Stimulated activated CD8-positive, alpha-beta memory T cell treated with anti-CD3 and anti-CD28 coated beads, Interleukin-15, amount 100 ng/mL, for 24 hours (primary cell): ENCODE measurements at places on chromosomes 1 and 21.

DNA sequence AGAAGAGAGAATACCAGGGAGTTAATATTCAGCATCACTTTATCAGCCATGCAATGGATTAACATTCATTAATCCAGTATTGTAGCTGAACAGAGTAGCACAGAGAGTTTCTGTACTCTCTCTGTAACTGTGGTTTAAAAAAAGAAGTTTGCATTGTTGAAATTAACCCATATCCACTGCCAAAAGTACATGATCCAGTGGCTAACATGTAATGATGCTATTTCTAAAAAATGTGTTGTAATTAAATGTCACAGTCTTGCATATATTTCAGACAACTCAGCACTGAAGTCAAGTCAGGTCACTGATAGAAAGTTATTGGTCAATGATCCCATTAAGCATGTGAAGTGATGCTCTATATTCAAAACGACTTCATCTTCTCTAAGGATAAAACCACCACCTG lies 141.3 kb downstream of the NRIP1 start:
- no peak for DNase-seq

GRCh38 chr1:108817016-108817415 lies 39.9 kb downstream of the AKNAD1 start:
- DNase-seq = no peak

DNA sequence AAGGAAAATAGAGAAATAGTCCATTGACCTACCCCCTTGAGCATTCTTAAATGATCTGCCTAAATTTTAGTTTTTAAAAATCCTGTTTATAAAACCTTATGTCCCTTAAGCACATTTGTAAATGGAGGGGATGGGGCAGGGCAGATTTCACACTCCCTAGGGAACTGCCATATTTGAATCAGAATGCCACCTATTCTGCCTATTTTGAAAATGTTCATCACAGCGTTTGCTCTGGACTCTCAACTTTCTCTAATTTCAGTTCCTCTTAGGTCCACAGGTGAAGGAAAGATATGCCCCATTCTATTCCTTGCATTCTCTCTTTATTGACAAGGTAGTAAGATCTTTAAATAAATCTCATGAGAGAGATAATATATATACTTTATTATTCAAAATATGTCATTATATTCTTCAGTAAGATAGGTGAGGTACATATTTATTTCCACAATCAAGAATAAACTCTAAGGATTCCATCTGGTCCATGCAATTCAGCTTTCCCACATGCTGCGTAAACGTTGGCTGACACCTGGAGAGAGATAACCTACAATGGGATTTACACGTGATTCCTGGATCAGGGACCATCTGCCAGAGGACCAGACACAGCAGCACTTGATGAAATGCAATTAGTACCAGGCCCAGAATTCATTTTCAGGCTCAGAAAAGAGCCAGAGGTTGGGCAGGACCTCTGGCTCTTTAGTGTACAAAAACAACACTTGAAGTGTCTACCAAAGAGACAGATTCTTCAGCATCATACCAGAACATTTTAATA lies 1.2 kb upstream of the LPGAT1 start:
- no peak for DNase-seq

DNA sequence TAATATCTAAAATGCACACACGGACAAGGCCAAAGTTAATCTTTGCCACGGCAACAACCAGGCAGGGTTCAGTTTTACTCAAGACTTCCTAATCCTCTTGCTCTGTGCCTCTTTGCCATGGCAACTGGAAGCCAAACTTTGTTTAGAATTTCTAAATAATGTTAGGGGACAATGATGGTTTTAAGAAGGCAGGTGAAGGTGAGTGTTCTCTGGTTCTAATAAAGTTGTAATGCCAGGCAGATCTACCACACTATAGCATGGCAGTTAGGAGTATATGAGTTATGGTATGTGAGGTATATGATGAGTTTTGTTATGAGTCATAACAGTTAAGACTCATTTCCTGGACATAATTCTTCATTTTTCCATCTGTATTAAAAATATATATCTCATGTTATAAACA lies 2.7 kb downstream of the PTPRC start:
- DNase-seq = no peak

- no peak for DNase-seq
Observed at GRCh38 chr1:119882132-119883049, 13.9 kb downstream of the ADAM30 start.

DNA sequence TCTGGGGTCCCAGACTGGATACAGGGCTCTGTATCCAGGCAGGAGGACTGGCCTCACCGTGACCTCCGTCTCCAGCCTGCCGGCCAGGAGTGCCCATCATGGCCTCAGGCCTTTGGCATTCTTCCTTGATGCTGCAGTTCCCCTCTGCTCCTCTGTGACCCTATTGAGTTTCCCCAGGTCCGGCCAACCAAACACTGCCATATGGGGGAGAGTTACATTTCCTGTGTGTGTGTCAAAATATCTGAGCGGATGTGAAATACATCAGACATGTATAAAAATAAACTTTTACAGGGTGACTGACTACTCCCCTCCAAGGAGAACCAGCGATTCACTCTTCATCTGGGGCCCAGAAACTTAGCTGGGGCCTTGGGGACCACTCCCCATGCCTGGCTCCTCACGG lies 10.2 kb upstream of the UBL4B start:
- no peak for DNase-seq

DNA sequence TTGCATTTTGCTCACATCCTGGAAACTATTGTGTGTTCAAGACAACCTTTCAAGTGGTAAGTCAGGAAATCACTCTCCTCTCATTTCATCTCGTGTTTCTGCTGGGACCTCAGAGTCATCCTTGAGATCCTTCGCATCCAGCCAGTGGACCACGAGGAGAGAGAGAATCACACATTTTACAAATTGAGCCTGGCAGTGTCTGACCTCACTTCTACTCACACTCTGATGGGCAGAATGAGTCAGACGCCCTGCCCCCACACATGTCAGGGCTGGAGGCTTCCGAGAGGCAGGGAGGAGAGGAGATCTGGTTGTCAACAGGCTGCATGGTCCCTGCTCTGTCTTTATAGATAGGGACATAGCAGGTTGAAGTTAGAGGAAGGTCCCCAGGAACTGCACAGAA lies 509.7 kb downstream of the AJAP1 start:
- DNase-seq = no peak

GRCh38 chr1:147539122-147539575 lies 2.2 kb upstream of the BCL9 start:
- DNase-seq = no peak

DNA sequence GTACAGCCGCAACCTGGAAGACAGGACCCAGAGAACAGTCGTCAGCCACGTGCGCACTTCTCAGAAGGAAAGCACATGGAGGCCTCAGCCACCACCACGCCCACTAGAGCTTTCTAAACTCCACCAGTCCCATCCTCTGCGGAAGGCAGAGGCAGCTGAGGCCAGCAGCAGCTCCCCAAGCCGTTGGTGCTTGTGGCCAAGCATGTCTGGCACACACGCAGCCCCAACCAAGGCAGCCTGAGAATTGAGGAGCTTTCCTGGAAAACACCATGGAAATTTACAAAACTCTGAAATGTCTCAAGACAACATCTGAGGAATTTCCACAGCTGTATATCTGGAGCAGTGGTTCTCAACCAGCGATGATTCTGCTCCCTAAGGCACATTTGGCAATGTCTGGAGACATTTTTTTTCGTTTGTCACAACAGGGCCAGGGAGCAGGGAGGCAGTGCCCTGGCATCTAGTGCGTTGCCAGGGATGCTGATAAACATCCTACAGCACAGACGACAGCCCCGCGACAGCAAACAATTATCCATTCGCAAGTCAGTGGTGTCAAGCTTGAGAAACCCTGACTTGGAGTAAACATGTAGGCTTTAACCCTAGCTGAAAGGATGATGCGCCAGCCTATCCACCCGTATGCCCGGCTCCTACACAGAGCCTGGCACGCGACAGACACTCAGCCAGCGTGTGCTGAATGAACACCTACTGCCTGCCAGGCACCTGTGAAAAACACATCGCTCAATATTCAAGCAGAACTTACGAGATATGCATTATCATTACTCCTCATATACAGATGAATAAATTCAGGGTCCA lies 24.7 kb downstream of the NPHP4 start:
- no peak for DNase-seq

DNA sequence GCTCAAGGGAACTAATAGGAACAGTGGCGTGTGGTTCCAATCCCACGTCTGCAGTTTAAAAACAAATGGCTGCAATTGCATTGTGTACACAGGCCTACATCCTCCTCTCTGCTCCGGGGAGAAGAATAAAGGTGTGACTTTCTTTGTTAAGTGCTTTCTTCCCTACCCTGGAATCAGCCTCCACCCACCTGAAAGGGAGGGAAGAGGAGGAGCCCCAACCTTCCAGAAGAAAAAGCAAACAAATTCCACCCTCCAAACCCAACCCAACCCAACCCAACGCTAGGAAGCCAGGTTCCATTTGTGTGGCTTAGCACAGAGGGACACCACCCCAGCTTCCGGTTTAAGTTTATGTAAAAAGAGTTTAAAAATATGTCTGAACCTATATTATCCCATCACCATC lies 11.8 kb upstream of the BACE2 start:
- no peak for DNase-seq

- no peak for DNase-seq
Observed at GRCh38 chr1:24704411-24705259, 40.6 kb upstream of the CLIC4 start.

DNA sequence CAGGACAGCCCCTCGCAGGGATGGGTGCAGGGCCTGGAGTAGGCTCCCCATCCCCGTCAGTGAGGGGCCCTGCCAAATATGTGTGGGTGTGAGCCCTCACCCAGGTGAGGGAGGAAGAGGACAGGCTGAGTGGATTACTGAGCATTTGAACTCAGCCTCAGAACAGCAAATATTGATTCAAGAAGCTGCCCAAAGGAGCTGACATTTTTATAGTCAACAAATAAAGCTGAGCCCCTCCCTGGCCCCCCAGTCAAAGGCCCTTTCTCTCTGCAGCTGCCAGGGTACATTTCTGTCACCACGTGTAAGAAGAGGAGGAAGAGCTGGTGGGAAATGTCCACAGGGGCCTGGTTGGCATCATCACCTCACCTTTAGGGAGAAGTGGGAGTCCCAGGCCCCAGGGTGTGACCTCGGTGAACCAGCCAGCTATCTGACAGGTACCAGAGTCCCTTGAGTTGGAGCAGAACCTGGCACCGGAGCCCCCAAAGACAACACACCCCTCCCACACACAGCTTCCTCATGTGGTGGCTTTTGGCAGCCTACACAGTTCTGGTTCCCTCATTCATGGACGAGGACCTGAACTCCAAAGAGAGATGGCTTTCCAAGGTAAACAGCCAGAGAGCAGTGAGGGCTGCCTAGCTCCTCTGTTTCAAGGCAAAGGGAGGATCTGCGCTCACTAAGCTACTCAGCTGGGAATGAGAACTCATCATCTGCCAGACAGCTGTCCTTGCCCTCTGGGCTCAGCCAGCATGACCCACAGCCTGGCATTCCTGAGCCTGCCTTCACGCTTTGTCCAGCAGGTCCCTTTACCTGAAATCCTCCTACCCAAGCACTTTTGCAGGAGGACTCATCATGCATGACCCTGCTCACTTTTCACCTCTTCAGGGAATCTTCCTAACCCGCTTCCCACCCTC lies 43.0 kb upstream of the TENT5C start:
- no peak for DNase-seq

DNA sequence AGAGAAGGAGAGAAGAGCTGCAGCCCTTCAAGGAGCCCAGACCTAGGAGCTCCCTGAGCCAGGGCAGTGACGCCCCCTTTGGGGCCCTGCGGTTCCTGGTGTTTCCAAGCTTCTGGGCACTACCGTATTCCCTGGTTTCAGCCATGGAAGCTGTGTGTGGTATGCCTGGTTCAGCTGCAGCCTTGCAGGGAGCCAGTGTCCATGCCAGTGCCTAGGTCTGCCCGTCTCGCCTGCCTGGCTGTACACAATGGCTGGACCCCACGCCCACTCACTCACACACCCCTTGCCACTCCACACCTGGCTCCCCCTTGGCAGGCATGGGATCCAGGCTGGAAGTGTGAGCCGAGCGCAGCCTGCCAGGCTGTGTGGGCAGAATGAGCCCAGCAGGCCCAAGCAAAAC lies 87.7 kb downstream of the ADARB1 start:
- no peak for DNase-seq

DNA sequence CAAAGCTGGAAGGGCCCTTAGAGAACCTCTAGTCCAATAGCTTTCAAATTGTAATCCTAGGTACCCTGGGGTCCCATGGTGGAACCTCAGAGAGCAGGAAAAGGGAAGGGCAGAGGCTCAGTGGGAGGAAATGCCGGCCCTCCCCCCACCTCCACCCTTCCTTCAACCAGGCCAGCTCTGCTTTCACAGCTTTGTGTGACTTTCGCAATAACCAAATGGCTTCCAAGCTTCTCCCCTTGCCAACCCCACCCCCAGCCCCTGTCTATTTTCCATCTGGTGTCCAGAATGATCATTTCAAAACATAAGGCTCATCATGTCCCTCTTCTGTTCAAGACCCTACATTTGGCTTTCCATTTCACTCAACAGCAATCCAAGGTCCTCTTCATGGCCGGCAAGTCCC lies 74.4 kb downstream of the CD58 start:
- DNase-seq = no peak

DNA sequence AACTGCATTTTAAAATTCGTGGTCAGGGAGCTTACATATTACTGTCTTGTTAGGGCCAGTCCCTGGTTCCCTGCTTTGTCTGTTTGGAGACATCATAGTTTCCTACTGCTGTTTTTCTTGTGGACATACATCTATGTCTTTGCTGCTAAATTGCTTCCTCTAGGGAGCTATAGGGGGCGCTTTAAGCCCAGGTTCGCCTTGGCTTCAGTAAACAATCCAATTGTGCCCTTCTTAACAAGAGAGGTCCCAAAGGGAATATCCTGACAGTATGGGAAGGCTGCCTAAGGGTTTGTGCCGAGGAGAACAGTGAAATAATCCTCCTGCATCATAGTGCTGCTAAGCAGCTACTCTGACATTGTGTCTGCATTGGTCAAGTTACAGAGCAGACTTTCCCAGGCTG lies 112.5 kb downstream of the USH2A start:
- DNase-seq = no peak

DNA sequence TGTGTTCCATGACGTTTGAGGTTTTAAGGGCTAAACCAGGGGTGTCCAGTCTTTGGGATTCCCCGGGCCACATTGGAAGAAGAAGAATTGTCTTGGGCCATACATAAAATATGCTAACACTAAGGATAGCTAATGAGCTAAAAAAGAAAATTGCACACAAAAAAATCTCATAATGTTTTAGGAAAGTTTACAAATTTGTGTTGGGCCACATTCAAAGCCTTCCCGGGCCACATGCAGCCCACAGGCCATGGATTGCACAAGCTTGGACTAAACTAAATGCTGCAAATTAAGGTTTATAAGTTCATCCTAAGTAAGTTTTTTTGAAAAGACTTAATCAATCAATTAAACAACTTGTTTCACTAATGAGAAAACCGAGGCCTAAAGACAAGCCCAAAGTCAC lies 21.9 kb downstream of the NIBAN1 start:
- no peak for DNase-seq

GRCh38 chr1:44025816-44026215 lies 5.4 kb downstream of the SLC6A9 start:
- DNase-seq = no peak

DNA sequence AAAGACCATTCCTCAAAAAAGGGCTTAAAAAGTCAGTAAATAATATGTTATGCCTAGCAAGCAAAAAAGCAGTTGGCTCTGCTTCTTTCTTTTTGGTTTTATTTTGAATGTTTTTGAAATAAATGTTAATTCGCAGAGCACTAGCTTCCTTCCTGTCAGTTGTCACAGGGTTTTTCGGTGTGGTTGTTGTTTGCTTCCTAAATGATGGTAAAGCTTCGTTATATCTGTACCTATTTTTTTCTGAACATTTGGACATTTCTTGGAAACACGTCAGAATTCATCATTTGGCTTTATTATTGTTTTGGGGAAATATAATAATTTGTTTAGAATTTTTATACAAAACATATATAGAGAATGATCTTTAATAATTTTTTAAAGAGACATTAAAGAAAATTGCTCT lies 351.9 kb upstream of the SGIP1 start:
- no peak for DNase-seq

GRCh38 chr1:232111611-232112010 lies 485.0 kb downstream of the DISC1 start:
- no peak for DNase-seq
